ENCODE measurements at places on chromosomes 7 and 10.

GRCh38 chr7:1591396-1591795 lies 21.6 kb upstream of the PSMG3 start:
- no peak for DNase-seq

- no peak for DNase-seq
These were observed 198.3 kb upstream of the DKK1 start for GRCh38 chr10:52115823-52116222.

DNA sequence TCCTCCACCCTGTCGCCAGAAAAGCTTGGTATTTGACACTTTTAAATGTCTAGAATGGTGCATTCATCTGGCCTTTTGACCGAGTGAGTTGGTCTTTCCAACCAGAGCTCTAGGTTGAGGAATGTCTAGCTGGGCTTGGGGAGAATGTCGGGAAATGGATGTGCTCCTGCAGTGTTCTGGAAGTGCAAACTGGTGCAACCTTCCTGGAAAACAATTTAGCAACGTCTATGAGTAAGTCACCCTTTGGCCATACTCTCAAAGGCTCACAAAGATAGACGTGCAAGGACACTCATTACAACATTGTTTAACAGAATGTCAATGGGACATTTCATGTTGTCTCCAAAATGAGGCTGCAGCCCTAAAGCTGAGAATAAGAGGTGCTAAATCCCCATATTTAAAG lies 12.2 kb upstream of the NMT2 start:
- no peak for DNase-seq

- DNase-seq = no peak
These were observed 259.5 kb upstream of the NPY start for GRCh38 chr7:24024276-24025068.

DNA sequence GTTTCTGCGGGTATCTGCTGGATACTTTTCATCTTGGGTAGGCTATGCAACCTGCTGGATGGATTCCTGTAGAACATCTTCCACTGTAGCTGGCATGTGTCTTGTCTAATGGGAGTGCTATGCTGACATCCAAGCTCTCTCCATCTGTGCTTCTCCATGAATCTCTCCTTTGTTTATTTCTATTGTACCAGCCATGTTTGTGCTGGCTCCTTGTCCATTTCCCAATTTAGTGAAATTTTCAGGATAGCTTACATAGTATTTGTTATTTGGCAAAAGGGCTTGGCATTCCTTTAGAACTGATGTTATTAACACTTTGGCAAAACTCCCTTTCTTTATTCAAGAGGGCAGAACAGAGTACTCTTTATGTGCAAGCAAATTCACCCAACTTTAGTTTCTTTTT lies 198.0 kb downstream of the CSTF2T start:
- no peak for DNase-seq

DNA sequence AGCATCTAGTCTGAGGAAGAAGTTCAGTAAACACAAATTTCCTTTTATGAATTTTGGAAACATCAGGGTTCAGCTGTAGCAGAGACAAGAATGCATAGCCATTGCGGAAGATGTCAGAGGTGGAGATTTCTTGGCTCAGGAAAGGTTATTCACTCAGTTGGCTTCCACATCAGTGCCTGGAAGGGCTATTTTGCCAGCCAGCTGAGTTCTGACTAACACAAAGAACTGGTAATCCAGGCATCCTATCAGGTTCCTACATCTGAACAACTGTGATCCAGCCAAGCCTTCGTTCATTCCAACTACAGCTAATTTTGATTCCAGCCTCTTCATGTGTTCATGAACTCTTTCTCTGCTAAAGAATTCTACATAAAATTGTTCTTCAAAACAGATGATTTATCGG lies 965.6 kb downstream of the XPNPEP1 start:
- no peak for DNase-seq

DNA sequence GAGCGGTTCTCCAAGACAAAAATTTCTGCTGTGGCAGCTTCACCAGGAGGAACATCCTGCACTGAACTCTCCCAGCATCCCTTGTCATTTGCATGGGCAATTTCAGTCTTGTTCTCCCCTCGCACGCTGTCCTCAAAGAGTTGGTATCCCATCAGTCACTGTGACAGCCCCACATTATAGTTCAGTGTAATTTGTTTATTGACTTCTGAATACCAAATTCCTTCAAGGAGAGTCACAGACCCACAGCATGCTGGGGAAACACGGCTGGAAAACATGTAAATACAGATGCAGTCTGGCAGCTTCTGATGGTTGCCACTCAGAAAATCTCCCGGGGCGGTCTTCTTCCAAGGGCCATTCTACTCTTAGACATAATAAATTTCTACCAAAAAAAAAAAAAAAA lies 151.0 kb upstream of the NEBL start:
- DNase-seq = no peak

Measured in WTC11 (cell line).